DMS 273 treated with DMSO at 0.1 percent for 48 hours (cell line): ENCODE measurements at places on chromosomes 16 and 17.

DNA sequence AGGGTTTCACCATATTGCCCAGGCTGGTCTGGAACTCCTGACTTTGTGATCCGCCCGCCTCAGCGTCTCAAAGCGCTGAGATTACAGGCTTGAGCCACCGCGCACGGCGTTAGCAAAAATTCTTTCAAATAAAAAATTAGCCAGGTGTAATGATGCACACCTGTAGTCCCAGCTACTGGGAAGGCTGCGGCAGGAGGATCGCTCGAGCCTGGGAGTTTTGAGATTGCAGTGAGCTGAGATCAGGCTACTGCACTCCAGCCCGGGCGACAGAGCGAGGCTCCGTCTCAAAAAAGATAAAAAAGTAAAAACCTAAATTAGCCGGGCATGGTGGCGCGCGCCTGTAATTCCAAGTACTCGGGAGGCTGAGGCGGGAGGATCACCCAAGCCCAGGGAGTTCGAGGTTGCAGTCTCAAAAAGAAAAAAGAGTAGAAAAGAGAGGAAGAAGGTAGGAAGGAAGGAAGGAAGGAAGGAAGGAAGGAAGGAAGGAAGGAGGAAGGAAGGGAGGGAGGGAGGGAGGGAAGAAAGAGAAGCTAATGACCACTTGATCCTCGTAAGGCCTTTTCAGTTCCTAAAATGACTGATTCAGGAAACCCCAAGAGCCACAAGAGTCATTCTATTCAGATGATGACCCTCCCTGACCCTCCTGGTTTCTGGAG is 59.2 kb downstream of the SRL start:
- DNase-seq: no peak

GRCh38 chr16:56520251-56520577 is 390 bp upstream of the BBS2 start:
- DNase-seq: no peak

- DNase-seq: peak; percentile 19
These were observed 2.0 kb downstream of the ADCY7 start for GRCh38 chr16:50268352-50268751.

- DNase-seq: no peak
These were observed 6.1 kb upstream of the LHX1 start for GRCh38 chr17:36931096-36931696.
